ENCODE measurements at places on chromosomes 13 and 19. TPM values are rescaled to one million over a fixed set of nuclear protein-coding genes. Genes with fewer than 3 reads are reported as not detected.

GRCh38 chr13:49421391-49421790 lies 22.5 kb downstream of the CAB39L start:
- peak; percentile 12 for DNase-seq
- no peaks in the 10 kb centered on the region for H3K36me3 ChIP-seq
- H3K27ac ChIP-seq = no peak overlapping the region
- H3K4me1 ChIP-seq = no peaks in the 10 kb centered on the region
- H3K4me3 ChIP-seq = no peak overlapping the region
- H3K27me3 ChIP-seq = no peaks in the 10 kb centered on the region

Gene ZNF555
- 11.0 TPM for total RNA-seq

DNA sequence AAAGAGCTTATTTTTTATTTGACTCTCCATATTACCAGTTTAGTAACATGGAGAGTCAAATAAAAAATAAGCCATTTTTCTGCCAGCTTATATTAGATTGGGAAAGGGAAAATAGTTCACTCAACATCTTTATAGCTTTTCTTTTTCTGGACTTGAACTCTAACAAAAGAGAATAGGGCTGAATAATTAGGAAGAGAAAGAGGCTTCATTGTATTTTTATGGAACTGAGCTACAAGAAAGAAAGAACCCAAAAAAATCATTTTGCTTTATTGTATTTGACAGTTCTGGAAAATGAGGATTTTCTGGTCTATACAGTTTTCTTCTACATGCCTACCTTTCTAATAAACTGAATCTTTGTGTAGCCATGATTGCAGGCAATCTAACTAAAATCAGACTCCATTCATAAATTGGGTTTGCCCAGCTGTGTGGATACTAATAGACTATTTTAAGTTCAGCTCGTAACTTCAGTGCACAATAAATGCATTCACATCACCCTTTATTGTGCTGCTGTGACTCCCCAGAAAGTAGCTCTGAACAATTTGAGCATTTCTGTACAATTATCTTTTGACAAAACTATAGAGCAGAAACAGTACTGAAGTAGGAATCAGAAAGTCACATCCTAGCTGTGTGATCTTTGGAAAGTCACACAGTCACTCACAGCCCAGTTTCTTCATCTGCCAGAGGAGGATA lies 115.3 kb downstream of the STOML3 start:
- DNase-seq = no peak
- H3K4me3 ChIP-seq = no peak overlapping the region
- no peaks in the 10 kb centered on the region for H3K27me3 ChIP-seq
- no peaks in the 10 kb centered on the region for H3K4me1 ChIP-seq

Gene CATSPERD
- not detected for total RNA-seq

GRCh38 chr19:48569814-48570213 lies 17.8 kb downstream of the SULT2B1 start:
- no peaks in the 10 kb centered on the region for H3K27me3 ChIP-seq
- no peak for DNase-seq
- no peaks in the 10 kb centered on the region for H3K36me3 ChIP-seq
- peaks cover 5% of the 10 kb centered on the region for H3K4me1 ChIP-seq
- H3K27ac ChIP-seq = no peak overlapping the region
- no peak overlapping the region for H3K4me3 ChIP-seq

Gene GRIN2D
- total RNA-seq = 0.14 TPM

DNA sequence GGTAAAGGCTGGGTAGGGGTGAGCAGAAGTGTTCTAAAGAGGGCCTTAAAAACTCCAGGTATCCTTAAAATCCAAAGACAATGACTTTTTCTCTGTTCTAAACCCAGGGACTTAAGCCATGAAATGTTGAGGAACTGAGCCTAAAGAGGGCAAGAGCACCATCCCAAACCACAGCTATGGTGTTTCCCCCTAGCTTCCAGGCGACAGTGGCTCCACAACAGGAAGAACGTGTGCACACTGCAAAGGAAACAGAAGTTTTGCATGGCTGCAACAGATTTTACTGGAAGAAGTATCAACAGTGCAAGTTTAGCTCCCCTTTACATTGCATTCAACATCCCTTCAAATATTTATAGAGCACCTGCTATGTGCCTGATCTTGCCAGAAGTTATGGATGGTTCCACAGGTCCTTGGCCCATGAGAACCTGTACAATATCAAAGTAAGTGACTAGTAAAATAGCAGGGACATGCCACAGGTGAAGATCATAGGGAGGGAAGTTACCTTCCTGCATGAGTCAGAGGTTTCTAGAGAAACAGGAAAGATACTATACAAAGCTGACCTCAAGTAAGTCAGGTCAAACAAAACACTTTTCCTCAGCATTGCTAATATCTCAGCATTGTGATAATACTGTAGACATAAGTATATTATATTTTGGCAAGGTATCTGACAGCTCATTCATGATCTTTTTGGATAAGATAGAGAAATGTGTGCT lies 8.4 kb upstream of the KCTD12 start:
- no peaks in the 10 kb centered on the region for H3K36me3 ChIP-seq
- H3K4me3 ChIP-seq = no peak overlapping the region
- H3K4me1 ChIP-seq = peaks cover 11% of the 10 kb centered on the region
- no peak for DNase-seq

- H3K27ac ChIP-seq = no peak overlapping the region
- no peaks in the 10 kb centered on the region for H3K4me1 ChIP-seq
- no peak for DNase-seq
- no peaks in the 10 kb centered on the region for H3K27me3 ChIP-seq
- H3K36me3 ChIP-seq = no peaks in the 10 kb centered on the region
- no peak overlapping the region for H3K4me3 ChIP-seq
Observed at GRCh38 chr19:33316541-33317264, 14.4 kb upstream of the CEBPA start.

Gene ZNF577
- total RNA-seq = 18.5 TPM
